ENCODE measurements at places on chromosomes 5 and 9.

- DNase-seq = no peak
These were observed 498.1 kb downstream of the TLE1 start for GRCh38 chr9:81191222-81191621.

- DNase-seq = no peak
These were observed 38.0 kb downstream of the CDO1 start for GRCh38 chr5:115778417-115778816.

GRCh38 chr5:64570395-64570996, 64.7 kb downstream of the RGS7BP start:
- DNase-seq = no peak

GRCh38 chr9:35002623-35003022, 13.1 kb downstream of the DNAJB5 start:
- no peak for DNase-seq

- no peak for DNase-seq
These were observed 31.6 kb downstream of the LMNB1 start for GRCh38 chr5:126808521-126808988.

DNA sequence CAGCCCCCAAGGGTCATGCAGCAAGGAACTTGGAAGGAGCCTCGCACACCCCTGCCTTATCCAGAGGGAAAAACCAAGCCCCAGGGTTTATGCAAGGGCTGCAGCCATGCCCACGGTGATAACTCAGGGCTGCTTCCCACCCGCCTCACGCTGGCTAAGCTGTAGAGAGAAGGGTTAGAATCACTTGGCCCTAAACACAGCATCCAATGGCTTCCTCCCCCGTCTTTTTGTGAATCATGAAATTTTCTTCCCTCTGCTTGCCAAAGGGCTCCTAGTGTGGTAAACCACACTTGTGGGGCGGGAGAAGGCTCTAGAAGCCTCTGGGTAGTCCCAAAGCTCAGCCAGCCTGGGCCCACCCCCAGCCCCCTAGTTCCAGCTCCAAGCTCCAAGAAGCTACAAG, 55.9 kb upstream of the ORM1 start:
- no peak for DNase-seq

DNA sequence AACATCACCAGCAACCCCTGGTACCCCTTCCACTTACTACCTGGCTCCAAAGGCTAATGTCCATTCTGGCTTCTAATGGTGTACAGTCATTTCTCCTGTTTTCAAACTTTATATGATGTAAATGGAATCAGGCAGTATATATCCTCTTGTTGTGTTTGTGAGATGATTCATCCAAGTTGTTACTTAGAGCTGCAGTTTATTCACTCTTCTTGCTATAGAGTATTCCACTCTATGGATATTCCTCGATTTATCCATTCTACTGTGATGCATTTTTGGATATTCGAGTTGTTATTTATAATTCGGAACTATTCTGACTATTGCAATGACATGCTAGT, 32.4 kb downstream of the IRF1 start:
- no peak for DNase-seq

- DNase-seq = no peak
These were observed 23.7 kb downstream of the BICD2 start for GRCh38 chr9:92740969-92741368.

DNA sequence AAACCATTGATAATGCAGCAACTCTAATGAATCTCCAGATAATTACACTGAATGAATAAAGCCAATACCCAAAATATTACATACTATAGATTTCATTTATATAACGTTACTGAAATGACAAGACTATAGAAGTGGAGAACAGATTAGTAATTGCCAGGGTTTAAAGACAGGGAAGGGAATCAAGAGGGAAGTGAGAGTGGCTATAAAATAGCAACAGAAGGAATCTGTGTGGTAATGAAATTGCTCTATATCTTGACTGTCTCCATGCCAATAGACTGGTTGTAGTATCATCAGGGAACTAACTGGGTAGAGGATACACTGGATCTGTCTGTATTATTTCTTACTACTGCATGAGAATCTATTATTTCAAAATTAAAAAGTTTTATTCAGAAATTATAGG, 396.5 kb upstream of the RPS23 start:
- DNase-seq = no peak

DNA sequence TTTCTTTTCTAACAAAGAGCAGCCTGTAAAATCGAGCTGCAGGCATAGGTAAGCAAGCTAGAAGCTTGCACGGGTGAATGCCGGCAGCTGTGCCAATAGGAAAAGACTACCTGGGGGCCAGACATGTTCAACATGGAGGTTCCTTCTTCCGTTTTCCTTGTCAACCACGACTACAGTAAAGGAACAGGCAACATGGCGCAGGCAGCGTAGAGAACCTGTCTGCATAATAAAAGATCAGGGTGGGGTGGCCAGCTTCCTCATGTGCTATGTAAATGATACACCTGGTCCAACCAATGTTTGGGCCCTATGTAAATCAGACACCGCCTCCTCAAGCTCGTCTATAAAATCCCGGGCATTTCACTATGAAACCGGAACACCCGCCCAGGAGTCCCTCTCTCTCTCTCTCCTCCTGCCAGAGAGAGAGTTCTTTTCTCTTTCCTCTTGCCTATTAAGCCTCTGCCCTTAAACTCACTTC, 103.8 kb upstream of the LIFR start:
- DNase-seq = no peak

DNA sequence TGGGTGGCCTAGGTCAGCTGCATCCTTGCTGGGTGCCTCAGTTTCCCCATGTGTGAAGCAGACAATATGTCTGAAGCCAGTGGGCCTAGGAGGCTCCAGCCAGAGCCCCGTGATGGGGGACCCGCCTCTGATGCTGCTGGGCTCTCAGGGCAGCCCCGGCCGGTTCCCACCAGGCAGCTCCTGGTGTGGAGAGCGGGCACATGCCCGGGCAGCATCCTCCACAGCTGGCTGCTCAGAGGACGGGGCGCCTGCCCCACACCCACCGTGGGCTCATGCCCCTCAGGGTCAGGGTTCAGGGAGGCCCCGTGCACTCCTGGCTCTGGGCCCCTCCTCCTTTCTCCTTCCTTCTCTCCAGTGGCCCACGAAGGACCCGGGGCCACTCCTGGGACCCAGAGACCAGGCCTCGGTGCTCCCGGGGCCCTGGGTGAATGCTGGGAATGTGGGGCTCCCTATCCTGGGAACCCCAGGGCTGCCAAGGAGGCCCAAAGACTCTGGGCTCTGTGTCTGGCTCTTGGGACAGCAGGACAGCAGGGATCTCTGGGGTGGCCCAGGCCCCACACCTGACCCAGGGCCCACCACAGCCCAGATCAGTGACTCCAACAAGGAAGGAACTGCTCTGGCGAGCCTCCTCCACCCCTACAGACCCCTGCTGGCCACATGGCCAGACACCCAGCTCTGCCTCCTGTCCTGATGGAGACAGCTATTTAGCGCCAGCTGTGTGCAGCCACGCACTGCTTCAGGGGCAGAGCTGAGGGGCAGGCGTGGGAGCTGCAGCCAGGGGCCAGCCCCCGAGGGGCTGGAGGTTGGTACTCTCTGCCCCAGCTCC, 39.5 kb upstream of the EGFL7 start:
- no peak for DNase-seq

- DNase-seq = no peak
These were observed 7.6 kb upstream of the FBXO38 start for GRCh38 chr5:148376198-148376597.

DNA sequence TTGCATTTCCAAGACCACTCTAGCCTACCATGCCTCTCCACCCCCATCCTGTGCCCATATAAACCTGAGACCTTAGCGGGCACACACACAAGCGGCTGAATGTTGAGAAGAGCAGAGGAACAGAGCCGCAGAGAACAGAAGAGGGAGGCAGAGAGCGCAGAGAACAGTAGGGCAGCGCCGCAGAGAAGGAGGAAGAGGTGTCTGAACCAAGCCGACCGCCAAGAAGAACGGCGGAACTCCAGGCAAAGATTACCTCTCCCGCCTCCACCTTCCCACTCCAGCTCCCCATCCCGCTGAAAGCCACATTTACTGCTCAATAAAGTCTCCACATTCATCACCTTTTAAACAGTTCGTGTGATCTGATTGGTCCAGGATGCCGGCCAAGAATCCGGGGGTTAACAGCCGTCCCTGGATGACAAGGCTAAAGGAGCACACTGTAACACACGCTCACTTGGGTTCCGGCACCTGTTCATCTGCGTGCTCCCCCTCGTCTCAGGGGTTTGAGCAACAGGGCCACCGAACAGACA, 33.2 kb downstream of the GRIN3A start:
- no peak for DNase-seq

DNA sequence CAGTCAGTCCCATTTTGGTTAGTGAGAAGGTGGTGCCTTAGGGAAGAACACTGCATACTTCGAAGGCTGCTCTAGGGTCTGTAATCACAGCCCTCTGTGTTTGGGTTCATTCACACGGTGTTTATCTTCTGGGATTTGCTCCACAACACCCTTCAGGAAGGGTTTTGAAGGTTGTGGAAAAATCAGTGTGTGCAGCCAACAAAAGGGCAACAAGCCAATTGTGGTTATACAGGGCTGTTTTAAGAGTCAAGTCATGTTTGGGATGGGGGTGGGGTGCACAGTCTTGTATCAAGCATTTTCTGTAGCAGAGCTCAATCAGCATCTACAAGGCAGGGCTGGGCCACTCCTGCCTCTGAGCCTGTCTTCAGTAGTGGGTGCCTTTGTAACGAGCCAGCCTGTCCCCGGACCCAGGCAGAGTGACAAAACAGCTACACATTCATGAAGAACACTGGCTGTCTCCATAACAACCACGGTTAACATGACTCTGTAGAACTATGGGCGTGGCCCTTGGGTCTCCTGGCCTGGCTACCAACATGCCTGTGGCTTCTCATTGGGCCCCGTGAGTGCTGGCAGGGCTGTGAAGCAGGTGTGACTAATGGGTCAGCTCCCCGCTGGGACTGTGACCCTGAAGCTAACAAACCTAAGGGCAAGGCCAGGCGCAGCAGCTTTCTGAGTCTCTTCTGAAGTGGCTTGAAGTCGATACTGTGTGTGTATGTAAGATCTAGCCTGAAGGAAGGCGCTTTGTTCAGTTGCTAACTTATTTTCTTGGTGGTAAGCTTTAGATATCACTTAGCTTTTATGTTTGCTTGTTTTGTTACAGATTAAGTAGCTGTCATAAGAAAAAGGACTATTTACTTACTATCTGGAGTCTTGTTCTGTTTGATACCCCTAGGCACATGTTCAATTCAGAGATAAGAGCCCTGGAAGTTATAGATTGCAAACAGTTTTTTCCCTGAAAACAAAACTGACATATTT, 27.9 kb upstream of the GOLM1 start:
- peak; percentile 58 for DNase-seq

DNA sequence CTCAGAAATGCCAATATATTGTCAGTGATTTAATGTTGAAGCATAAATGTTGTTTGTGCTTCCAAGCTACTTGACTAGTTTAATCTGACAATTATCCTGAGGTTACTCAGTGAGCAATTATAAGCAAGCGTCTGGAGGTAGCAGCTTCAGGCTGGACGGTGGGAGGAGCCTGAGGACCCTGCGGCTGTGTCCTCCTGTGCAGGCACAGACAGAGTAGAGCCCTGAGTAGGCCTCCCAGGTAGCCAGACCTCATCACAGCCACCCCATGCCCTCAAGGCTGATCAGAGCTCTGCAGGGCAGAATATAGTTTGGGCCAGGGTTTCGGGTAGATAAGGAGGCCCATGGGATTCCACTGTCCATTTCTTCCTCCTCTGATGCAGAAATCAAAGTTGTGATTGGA, 153.6 kb downstream of the DRD1 start:
- DNase-seq = no peak

DNA sequence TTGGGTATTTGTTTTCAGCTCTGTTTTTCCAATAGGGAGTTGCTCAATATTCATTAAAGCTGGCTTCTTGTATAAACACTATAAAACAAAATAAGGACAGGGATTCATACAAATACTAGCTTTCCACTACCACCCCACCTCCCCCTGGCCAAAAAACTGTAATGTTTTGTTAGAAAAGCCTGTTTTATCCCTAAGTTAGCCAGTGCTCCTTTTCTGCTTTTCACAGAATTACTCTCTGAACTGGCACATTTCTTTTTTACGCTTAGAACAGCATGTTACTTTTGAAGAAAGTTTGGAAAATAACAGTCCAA, 147.4 kb upstream of the DMRT1 start:
- no peak for DNase-seq

DNA sequence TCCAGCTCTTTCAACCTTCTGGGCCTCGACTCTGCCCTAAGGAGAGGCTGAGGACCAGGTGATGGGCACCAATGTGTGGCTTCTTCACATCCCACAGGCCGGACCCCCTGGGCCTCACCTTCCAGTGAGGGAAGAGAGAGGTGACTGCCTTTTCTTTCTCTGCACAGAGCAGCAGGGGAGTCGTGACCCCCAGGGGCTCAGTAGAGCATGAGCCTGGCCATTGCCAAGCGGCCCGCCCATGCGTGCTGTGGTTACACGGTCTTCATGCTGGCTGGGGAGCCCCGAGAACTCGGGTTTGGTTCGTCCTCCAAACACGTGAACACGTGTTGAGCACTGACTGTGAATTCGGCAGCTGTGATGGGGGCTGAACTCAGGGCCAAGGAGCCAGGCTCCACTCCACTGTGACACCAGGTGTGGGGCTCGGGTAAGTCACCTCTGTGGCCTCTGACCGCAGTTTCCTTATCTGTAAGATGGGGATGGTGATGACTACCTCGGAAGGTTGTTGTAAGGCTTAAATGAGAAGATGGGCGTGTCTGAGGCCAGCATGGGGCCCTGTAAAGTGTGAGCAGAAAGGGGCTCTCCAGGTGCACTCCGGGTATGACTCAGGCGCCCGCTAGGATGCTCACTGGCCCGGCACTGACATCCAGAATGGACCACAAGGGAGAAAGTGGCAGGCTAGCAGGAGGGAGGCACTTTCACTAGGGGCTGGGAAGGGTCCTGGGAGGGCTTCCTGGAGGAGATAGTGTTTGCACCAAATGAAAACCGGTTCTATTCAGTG, 13.4 kb upstream of the GRHPR start:
- no peak for DNase-seq

- peak; percentile 54 for DNase-seq
These were observed 7.0 kb upstream of the EBF1 start for GRCh38 chr5:159106569-159107282.

DNA sequence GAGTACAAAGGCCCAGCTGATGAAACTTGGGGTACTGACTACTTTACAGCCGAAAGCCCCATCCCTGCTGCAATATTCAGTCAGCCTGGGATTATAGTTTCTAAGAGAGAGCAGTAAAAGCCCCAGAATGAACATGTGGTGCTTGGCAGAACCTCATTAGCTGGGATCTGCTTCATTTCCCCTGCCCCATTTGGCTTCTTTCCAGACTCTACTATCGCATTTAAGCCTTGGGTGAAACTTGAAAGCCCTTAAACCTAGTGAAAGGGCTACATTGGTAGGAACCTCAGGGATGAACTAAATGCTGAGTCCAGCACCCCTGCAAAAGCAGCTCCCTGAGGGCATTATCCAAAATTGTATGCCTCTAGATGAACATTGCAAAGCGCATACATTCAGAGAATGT, 631.1 kb downstream of the ACTL7B start:
- DNase-seq = no peak

DNA sequence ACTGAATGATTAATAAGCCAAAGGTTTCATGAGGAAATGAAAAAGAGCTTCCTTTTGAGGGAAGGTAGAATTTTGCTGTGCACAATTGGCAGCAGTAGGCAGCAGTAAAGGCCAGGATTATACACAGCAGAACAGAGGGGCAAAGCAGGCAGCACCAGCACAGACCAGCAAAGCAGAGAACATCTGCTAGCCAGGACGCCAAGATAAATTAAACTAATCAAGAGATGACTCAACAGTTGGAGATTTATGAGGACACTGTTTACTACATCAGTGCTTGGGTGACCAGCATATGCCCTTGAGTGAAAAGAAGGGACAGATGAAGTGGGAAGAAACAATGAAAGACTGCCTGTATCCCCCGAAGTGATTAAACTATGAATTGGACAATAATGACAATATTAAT, 871.4 kb upstream of the CDH10 start:
- no peak for DNase-seq

All from hypothalamus (tissue), 51 donors.